GM12878 (cell line): ENCODE measurements at places on chromosomes 11 and 22. TPM values are rescaled to one million over a fixed set of nuclear protein-coding genes. Genes with fewer than 3 reads are reported as not detected.

DNA sequence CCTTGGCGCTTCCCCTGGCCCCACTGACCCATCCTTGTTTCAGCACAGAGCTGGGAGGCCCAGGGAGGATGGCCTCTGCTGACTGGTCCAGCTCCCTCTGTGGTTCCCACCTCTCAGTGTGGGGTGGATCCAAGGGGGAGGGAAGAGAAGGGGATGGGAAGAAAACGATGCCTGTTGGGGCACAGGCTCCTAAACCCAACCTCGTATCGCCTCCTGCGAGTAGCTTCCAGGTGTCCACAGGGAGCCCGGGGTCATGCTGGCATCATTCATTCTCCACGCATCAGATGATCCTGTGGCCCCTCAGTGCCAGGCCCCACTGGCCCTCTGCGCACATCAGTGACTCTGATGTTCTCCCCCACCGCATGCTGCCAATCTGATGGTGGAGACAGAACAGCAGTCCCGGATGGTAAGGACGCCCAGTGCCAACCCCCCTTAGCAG, 5.1 kb downstream of the MYEOV start:
- no peak for DNase-seq

DNA sequence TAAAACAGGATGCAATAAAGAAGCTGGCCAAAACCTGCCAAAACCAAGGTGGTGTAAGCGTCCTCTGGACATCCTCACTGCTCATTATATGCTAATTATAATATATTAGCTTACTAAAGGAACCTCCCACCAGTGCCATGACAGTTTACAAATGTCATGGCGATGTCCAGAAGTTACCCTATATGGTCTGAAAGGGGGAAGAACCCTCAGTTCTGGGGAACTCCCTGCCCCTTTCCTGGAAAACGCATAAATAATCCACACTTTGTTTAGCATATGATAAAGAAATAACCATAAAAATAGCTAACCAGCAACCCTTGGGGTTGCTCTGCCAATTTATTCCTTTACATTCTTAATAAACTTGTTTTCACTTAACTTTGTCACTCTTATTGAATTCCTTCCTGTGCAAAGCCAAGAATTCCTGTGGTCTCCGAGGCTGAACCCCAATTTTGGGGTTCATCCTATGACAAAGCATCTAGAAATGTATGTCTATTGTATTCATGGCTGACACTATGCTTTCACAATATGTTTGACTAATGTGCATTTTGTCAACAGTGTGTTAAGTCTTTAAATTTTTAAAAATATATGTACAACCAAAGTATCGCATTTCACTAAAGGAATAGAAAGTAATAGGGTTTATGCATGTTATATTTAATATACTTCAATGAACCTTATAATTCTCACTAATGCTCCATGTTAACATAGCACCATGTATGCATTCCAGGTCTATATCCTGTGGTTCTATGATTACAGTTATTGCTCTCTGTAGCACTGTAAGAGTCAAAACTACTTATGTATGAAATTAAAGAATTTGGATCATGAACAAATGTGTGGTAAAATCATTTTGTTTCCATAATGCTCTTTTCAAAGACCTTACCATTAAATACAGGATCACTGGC, 25.1 kb downstream of the LGR4 start:
- DNase-seq: no peak

- no peak for DNase-seq
These were observed 112.7 kb upstream of the OR4B1 start for GRCh38 chr11:48103621-48104567.

DNA sequence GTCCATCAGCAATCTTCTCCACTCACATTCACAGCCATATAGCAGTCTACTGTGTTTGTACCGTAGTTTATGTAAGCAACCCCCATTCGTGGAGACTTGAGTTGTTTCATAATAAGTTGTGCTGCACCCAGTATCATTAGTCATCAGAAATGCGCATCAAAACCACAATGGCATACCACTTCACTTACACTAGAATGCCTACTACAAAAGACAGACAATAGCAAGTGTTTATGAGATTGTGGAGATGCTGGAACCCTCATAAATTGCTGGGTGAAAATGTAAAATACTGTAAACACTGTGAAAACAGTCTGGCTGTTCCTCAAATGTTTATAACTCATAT, 133.3 kb downstream of the ATXN10 start:
- no peak for DNase-seq

Gene EFCAB6
- 0.16 and 0.36 TPM in 2 replicates for total RNA-seq

- DNase-seq: no peak
These were observed 188.7 kb downstream of the CTTN start for GRCh38 chr11:70587075-70587389.
